ENCODE measurements at places on chromosomes 6 and 20.

GRCh38 chr6:31559606-31559957 is 12.2 kb downstream of the NFKBIL1 start:
- no peak for DNase-seq

DNA sequence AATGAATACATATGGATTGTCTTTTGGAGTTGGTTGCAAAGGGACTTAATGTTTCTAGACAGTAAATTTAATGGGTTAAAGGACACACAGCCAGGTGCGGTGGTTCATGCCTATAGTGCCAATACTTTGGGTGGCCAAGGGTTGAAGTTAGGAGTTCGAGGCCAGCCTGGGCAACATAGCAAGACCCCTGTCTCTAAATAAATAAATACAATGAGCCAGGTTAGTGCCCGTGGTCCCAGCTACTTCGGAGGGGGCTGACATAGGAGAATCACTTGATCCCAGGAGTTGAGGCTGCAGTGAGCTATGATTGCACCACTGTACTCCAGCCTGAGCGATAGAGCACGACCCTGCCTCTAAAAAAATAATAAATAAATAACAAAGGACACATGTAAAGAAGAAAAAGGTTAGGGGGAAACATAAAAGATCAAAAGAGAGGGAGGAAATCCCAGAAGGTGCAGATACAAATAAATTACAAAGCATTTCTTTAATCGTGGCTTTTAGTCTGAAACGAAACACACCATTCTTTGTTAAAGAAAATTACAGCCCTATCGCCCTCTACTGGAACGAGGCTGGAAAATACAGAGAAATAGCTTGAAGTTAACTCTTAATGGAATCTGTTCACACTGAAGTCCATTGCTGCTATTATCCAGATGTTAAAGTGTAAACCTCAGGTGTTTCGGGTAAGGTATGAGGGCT is 42.6 kb upstream of the SCML4 start:
- DNase-seq: peak; percentile 39

DNA sequence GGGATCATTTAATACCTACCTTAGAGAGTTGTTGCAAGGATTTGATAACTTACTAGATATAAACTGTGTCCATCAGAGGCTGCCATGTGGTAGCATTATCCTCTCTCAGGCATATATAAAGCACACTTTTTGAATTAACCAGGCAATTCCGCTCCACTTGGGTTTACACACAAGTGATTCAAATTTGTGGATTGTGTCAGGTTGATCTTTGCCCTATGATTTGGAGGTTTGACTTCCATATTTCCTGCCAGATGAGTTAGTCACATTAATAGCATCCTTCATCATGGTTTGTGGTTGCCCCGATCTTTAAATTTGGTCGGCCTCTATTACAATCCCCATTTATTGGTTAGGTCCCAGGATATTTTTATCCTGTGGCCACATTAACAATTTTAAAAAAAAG is 44.8 kb upstream of the CTAGE9 start:
- peak; percentile 97 for DNase-seq

DNA sequence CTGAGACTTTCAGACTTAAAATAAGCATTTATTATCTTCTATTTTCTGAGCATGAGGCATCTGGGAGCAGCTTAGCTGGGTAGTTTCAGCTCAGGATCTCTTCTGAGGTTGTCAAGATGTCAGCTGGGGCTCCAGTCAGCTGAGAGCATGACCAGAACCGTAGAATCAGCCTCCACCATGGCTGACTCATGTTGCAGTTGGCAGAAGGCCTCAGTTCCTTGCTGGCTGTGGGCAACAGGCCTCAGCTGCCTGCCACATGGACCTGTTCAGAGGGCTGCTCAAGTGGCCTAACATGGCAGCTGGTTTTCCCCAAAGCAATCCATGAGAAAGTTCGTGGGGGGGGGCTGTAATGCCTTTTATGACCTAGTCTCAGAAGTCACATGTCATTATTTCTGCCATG is 142.3 kb downstream of the LY86 start:
- DNase-seq: peak; percentile 86

- peak; percentile 23 for DNase-seq
Measured at GRCh38 chr6:20866935-20867703, 332.9 kb downstream of the CDKAL1 start.

- DNase-seq: no peak
Measured at GRCh38 chr6:141464896-141465295, 667.8 kb upstream of the GJE1 start.

DNA sequence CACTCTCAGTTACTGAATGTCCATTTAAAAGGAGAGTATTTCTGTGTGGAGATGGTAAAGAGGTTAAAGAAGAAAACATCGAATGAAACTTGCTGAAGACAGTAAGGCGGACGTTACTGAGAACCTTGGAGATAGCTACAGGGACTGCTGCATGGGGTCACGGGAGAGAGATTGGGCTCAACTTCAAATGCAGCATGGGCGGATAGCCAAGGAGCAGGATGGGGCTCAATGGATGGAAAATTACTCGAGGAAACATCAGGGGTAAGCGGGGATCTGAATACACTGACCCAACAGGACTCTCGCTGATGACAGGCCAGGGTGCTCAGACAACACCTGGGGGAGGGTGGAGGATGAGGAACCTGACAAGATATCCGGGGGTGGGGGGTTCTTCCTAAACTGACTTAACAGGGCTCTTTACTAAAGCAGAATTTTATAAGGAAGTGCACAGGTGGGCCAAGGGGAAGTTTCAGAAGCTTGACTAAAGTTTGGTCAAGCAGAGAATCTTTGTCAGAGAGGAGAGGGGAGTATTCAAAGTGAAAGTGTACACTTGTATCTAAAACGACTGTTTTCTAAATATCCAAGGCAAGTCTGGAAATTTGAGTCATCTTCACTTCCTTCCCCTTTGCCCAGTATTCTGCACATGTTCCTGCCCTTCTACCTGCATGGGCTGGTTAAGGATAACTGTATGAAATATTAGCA is 22.8 kb downstream of the ECT2L start:
- no peak for DNase-seq

- no peak for DNase-seq
Measured at GRCh38 chr6:10419749-10420545, 5.1 kb upstream of the TFAP2A start.

DNA sequence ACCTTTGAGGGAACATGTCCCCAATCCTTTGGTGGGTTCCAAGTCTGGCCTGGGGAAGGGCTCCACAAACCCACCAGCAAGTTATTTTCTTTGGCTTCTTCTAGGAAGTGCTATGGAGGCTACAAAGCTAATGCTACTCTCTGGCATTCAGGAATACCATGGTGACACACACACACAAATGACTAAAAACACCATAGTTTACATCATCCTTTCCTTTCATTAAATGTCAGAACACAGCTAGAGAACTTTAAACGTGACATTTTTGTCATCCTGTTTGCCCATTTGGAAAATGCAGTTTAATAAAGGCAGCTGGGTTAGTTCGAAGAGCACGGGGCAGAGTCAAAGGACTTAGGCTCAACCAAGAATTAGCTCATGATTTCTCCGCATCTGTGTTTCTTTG is 40.2 kb upstream of the PROKR2 start:
- DNase-seq: no peak

DNA sequence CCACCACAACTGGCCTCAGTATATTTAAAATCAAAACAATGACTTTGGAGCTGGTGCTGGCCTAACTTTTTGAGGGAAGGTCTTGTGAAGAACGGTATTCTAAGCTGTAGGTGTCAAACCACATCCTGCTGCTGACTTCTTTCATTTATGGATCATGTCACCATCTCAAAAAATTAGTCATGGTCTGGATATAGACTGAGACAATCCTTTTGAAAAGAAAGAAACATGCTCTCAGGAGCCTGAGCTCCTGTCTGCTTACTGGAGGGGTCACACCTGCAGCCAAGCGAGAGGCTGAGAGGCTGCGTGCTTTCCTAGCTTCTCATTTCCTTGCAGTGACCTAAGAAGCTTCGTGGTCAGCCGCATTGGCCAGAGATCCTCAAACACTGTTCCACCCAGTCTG is 55.2 kb downstream of the TIAM2 start:
- DNase-seq: peak; percentile 47

DNA sequence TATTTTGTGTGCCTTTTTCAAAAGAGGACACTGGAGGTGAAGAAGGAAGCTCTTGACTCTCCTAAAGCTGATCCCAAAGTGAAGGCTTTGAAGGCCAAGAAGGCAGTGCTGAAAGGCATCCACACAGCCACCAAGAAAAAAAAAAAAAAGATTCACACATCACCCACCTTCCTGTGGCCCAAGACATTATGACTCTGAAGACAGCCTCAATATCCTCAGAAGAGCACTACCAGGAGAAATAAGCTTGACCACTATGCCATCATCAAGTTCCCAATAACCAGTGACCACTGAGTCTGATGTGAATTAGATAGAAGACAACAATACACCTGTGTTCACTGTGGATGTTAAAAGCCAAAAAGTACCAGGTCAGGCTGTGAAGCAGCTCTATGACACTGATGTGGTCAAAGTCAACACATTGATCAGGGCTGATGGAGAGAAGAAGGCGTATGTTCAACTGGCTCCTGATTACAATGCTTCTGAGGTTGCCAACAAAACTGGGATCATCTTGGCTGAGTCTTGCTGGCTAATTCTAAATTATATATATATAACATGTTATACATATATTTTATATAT is 59.4 kb downstream of the PLCG1 start:
- no peak for DNase-seq

- no peak for DNase-seq
Measured at GRCh38 chr20:25579081-25579770, 6.1 kb downstream of the NINL start.

DNA sequence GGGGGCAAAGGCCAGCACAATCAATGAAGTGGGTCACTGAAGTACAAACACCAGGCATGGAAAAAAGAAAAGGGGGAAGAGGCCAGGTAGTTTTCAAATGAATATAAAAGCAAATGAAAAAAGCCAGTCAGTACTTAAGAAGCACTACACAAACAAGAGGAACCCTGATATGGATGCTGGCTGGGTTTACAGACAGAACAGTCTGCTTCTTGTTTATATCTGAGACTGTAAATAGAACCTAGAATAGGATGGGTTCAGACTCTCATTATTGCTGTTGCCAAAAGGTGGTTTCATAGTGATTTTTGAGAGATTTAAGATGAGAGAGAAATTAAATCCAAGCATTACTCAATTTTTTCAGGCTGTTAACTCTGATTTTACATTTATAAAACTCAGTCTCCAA is 24.1 kb downstream of the USP45 start:
- no peak for DNase-seq

DNA sequence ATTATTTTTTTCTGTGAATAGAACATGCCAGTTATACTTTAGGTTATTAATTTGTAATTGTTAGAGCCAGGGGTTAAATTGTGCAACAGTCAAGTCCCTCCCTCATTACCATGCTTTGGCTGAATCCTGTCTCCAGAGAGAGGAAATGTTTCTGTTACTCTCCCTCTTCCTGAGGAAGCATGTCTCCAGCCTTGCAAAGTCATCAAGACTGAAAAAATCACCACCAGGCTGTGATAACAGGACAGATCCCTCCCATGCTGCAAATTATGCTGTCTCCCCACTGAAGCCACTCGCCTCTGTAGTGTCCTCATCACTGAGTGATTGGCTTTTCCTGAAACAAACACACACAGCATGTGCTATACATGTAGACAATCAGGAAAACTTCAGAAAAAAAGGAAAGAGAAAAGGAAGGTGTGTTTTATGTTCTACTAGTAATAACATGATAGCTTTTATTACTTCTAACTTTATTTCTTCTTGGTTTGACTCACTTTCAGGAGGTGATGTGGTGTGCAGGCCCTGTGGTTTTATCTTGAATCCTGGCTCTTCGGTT is 290.0 kb upstream of the JAG1 start:
- DNase-seq: no peak

DNA sequence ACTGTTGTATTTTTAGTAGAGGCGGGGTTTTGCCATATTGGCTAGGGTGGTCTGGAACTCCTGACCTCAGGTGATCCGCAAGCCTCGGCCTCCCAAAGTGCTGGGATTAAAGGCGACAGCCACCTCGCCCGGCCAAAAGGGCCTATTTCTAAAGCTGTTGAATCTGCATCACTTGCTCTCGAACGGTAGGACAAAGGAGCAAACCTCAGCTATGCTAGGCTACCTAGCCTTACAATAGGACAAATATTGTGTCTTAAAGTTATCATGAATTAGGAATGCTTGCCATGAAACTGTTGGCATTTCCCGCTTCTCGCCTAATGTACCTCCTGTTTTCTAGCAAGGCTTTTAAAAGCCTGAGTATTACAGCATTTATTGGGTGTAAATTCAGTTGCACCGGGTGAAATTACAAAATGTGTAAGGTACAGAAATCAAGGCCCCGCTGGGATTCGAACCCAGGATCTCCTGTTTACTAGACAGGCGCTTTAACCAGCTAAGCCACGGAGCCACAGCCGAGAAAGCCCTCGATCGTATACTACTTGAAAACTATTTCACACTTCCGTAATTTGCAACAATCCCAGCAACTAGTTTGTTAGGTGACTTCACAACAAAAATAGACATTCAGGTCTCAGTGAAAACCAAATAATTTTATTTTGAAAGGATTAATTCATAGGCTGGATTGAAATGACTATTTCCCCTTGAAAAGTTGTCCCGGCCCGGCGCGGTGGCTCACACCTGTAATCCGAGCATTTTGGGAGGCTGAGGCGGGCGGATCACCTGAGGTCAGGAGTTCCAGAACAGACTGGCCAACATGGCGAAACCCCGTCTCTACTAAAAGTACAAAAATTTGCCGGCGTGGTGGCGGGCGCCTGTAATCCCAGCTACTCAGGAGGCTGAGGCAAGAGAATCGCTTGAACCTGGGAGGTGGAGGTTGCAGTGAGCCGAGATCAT is 211.6 kb upstream of the ZNF184 start:
- DNase-seq: peak; percentile 74

GRCh38 chr20:13683833-13684232 is 45.1 kb upstream of the TASP1 start:
- DNase-seq: no peak

DNA sequence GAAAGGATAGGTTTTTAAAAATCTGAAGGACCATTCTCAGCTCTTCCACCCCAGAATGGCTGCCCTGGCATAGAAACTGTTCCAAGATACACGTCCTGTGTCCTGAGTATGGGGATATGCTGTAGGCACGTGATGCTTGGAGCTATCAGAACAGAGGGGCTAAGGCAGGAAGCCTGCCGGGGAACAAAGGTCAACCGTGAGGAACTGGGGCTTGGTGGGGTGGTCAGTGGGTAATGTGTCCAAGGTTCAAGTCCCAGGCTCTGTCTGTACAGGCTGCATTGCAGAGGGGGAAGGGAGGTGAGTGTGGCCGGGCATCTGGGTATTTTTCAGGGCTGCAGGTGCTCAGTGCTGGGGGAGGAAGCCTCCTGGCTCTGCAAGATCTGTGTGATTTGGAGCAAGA is 479.6 kb upstream of the CHD6 start:
- DNase-seq: no peak

DNA sequence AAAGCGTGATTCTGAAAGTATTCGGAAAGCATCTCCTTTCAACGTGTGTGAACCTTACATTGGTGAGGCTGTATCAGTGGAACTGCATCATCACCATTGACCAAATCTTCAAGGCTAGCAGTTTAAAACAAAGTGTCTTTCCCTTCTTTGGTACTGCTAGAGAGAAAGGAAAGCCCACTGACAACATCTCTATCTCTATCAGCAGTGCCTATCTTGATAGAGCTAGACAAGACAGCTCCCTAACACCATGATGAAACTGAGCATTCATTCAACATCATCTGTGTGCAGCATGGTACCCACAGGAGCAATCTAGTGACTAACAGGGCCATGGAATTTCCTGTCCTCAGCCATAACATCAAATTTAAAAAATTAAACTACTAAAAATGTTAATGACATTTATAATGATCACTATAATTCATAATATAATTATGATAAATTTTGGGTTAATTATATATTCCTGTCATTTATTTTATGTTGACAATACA is 31.5 kb upstream of the EDN1 start:
- peak; percentile 45 for DNase-seq

GRCh38 chr20:40802886-40803285 is 113.8 kb upstream of the MAFB start:
- no peak for DNase-seq

All from fibroblast of upper back skin (primary cell).